ENCODE measurements at places on chromosomes 3 and 15.

- no peak for DNase-seq
Measured at GRCh38 chr15:34314491-34315490, 22.8 kb downstream of the SLC12A6 start.

- DNase-seq, result no peak
Measured at GRCh38 chr3:48404440-48405342, 25.2 kb downstream of the PLXNB1 start.

DNA sequence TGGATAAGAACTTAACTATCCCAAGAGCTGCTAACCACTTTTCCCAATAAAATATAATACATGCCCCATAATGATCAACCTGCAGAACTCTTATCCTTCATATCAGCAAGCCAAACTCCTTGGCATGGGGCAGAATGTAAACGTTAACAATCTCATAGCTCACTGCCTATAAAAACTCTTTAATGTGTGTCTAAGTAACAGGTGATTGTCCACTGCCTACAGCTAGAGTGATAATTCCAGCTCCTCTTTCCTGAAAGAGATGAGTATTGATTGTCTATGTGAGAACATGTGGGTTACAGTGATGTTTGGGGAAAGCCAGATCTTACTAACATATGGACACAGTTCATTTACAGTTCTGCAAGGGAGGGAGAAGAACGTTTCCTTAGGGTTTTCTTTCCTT is 11.3 kb upstream of the GLCE start:
- DNase-seq, result no peak

GRCh38 chr15:57500256-57500655 is 91.4 kb upstream of the MYZAP start:
- DNase-seq, result no peak

- peak; percentile 28 for DNase-seq
Measured at GRCh38 chr3:23159929-23160328, 43.2 kb upstream of the UBE2E2 start.

GRCh38 chr15:72786676-72787345 is 3.3 kb upstream of the ADPGK start:
- DNase-seq, result no peak

- DNase-seq, result no peak
Measured at GRCh38 chr3:127371334-127371733, 83.5 kb upstream of the PRR20G start.

All from keratinocyte (primary cell).